Keratinocyte (primary cell): ENCODE measurements at places on chromosomes 7 and 10.

GRCh38 chr7:33883671-33883965, 21.7 kb upstream of the BMPER start:
- no peak for DNase-seq

DNA sequence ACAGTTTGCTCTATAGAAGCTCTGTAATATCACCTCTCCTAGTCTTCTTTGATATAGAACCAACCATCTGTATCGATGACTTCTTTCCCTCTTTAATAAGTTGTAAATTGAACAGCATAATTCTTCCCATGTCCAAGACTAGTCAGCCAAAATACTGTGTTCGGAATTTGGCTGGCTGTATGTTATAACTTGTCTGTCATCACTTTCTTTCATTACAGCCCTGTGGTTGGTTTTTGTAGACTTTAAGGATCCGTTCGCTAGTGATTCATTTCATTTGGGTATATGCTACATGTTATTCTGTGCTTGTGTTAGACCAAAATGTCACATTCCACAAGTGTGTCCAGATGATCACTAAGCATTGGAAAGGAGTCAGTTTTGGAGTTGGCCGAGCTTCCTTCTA, 155.4 kb upstream of the ITGB1 start:
- DNase-seq: peak; percentile 28

DNA sequence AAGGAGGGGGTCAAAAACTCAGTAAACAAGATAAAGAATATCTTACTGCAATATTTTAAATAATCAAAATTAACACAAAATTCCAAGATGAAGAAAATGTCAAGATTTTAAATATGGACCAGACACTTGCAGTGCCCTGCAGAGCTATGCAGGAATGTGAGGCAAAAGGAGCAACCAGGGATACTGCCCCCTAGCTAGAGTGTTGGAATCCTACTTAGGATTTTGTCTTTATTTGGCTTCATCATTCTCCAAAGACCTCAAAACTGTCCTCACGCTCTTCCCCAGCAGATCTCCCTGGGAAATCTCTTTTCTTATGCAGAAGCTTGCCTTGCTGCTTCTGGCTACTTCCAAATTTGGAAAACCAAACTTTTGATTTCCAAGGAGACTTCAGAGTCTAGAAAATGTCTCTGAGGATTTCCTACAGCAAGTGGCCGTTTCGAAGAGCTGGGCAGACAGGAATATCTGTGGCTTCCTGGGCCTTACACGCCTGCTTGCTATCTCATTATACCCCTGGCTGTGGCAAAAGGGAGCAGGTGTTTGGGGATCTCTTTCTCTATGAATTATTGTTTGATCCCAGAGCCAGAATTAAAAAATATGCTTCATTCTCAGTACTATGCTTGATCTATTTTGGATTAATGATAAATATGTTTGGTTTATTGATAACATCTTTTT, 232.2 kb upstream of the BMPER start:
- no peak for DNase-seq

GRCh38 chr7:151218170-151218569, 7.9 kb upstream of the H2BK1 start:
- DNase-seq: no peak

GRCh38 chr7:71135663-71136062, 3.7 kb downstream of the GALNT17 start:
- DNase-seq: no peak

GRCh38 chr10:103445767-103446567, 6.2 kb downstream of the CALHM2 start:
- DNase-seq: no peak

DNA sequence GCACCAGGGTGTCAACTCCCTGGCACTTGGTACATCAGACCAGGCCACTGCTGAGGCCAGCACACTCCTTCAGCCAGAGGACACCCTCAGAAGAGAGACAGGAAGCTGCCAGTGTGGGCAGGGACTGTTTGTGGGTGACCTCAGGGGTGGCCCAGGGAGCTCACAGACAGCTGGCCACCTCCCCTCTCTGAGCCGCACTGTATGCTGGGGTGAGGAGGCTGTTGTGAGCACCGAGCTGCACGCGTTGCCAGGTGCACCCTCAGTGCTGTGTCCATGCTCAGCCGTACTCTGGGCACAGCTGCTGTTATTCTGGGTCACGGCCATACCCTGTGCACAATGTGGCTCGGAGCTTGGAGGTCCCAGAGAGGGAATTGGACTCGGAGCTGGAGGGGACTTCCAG, 61.5 kb upstream of the NANOS1 start:
- DNase-seq: no peak

GRCh38 chr10:3811291-3811870, 26.4 kb upstream of the KLF6 start:
- no peak for DNase-seq

DNA sequence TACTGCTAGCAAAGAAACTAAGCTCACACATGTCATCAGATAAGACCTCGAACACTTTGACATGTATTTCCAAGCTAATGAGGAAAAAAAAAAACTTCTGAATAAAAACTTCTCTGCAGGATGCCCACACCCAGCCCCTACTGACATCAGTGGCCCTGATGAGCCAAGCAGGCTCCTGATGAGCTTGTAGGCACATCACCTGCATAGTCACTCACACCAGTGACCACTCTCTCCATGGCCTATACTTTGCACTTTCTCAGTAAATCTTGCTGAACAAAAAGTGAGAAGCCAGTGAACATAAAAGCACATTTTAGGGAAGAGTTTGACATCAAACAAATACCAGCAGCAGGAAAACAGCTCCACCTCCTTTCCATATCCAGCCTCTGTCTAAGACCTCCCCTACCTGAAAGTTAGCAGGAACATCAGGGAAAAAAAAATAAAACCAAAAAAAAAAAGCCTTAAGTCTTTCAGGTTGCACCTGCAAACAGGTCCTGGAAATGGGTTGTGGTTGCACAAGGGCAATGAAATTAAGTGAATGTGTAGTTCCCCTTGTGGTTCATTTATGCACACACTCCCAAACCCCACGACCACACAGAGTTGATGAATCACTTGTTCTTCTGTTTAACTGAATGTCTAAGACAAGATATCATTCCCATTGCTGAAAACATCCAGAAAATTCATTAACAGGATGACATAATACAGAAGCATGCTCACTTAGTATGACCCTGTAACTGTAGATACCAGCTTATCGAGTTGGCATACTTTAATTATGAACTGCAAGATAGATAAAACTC, 205.2 kb upstream of the PDE1C start:
- peak; percentile 11 for DNase-seq

DNA sequence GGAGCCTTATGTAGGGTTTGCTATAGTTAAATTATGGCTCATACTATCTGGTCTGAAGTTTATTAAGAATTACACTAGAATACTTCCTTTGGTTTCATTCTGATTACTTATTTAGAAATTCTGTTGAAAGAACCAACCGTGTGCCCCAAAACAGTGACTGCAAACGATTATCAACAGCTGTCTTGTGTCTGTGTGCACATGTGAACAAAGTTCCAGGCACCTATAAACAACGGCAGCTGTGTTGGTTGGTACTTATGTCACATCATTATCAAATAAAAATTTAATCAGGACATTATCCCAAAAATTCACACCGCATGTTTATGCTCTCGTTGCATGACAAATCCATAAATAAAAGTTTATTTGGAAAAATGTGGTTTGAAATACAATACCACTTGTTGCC, 80.6 kb downstream of the USP6NL start:
- DNase-seq: no peak

DNA sequence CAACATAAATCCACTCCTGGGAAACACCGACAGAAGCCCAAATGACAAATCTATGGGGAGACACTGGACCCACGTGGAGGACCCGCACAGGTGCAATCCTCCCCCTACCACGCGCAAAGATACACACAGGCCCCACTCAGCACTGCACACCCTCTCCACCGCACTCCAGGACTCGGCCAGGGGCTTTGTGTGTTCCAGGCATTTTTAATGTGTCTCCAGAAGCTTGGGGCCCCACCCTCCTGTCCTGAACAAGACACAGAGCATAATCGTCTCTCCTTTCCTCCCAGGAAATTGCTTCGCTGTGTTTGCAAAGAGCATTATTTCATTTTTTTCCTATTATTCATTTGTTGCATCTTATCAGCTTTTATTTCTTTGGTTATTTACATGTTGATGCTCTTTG, 82.8 kb downstream of the GLI3 start:
- no peak for DNase-seq

DNA sequence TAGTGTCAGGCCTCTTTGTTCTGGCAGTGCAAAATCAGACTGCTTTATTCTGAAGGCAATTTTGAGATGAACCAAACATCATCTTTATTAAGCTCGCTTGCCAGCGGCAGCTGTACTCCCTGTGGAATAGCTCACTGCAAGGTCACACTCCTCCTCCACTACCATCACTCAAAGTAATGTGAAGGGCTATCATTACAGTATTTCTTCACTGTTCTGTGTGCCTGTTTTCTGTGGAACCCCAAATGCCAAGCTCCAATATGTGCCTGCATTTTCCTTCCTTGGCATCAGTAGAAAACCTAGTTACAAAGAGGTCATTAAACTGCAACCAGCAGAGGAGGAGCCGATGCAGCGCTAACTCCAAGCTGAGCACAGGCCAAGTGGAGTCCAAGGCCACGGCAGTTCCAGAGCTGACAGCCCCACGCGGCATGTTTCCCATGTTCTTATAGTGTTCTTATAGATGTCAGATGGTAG, 21.4 kb downstream of the BCCIP start:
- no peak for DNase-seq

DNA sequence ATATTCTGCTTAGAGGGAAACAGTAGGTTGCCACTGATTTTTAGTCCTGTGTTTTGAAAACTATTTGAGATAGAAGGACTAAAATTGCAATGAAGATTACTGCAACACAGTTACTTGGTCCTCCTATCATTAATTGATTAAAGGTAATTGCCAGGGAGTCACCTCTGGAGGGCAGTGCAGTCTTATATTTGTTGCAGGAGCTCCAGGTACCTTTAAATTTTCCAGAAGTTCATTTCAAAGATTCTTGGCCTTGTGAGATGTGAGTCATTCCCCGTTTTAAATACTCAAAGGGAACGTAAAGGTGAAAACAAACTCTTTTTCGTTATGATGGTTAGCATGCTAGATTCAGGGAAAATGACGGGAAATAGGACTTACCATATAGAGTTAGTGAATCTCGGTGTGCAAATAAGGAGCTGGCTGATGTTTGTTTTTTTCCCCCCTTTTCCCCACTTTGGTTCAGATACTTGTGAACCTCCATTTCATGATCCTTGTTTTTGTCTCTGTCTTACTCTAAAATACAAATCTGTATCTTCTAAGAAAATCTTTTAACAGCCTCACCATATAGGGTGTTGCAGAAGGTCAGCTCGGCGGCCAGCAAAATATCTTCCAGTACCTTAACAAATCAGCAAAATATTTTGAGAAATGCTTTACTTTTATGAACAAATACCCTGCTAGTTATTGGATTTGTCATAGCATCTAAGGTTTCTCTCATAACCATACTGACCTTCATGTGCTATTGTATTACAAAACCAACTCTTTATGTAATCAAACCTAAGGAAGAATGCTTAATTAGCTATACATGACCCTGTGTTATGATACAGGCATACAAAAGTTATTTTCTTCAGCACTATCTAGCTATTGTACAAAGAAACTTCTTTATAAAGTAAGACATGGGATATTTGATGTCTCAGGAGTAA, 143.0 kb upstream of the HDAC9 start:
- DNase-seq: no peak

GRCh38 chr7:157693521-157694375, 356.9 kb downstream of the DNAJB6 start:
- no peak for DNase-seq

DNA sequence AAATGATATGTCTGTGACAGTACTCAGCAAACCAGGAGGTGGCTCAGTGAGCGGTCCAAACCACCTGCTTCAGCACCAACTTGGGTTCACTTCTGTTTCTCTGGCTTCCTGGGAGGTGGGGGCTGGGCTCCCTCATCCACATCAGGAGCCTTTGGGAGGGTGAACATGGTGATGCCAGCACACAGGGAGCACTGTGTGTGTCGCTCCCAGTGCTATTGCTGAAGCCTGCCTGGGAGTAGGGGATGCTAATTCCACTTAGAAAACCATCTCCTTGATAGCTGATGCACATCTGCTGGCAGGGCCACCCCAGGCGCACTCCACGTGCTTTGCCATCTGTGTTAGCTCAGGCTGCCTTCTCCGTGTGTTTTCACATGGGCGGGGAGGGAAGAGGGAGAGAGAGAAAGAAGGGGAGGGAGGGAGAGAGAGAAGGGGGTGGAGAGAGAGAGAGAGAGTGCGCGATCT, 58.0 kb downstream of the RAMP3 start:
- DNase-seq: no peak

DNA sequence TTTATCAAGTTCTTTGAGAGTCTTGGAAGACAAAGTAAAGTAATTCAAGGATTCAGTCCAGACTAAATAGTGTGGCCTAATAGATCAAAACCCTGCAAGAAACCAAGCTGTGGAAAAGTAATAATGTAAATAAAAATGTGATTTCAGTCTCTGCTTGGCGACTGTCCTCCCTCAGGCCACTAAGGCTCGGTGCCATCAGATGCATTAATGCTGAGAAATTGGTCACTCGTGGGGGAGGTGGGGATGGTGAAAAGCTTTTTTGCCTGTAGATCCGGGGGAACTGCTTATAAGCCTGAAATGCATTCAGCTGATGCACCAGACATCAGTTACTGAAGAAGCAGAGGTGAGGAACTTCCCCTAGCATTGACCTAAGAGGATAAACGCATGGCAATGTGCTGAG, 182.6 kb upstream of the TBX20 start:
- no peak for DNase-seq

DNA sequence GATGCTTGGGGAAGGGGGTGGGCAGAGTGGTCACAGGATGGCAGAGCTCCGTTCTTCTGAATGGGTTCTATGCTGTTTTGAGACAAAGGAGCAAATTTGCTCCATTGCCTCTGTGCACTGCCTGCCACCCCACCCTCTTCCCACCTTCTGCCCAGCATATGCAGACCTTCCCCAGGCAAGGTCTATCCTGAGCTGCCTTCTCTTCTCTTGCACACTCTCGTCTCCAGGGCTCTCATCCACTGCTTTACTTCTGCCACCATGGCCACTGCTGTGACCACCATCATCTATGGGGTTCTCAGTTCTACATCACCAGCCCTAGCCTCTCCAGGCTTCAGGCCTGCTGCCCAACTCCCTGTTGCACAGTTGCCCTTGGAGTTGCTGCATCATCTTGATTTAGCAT, 230.4 kb downstream of the TMEM178B start:
- DNase-seq: no peak

DNA sequence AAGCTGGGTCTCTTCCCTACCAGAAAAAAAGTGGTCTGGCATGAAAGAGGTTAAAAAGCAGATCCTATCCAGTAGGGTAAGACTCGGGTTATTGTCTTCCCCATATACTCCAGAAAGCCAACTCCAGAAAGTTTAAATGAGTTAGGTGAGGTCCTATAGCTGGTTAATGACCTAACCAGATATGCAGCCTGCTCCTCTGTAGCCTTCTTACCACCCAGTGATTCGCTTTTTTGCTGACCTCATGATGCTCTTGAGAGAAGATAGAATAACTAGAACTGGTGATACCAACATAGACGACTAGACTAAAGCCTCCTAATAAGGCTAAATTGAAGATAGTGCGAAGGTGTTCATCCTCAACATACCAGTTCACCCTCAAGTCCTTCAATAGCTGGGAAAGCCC, 675 bp upstream of the GIMAP1 start:
- DNase-seq: no peak

- DNase-seq: no peak
Measured at GRCh38 chr10:104033401-104033930, 52.2 kb downstream of the COL17A1 start.

GRCh38 chr7:134825666-134826065, 46.2 kb downstream of the CALD1 start:
- DNase-seq: no peak

GRCh38 chr10:122464250-122464510, 2.8 kb downstream of the HTRA1 start:
- no peak for DNase-seq

GRCh38 chr10:132036153-132036886, 29.4 kb upstream of the JAKMIP3 start:
- no peak for DNase-seq

- DNase-seq: no peak
Measured at GRCh38 chr10:22183771-22184461, 33.9 kb downstream of the EBLN1 start.
